ENCODE measurements at places on chromosomes 5 and 9. TPM values are rescaled to one million over a fixed set of nuclear protein-coding genes. Genes with fewer than 3 reads are reported as not detected.

GRCh38 chr9:15289603-15290002 is 17.4 kb downstream of the TTC39B start:
- no peak for DNase-seq

Gene CHSY3
- polyA plus RNA-seq: 0.40 TPM

Gene CCNJL
- 0.42 TPM for polyA plus RNA-seq

DNA sequence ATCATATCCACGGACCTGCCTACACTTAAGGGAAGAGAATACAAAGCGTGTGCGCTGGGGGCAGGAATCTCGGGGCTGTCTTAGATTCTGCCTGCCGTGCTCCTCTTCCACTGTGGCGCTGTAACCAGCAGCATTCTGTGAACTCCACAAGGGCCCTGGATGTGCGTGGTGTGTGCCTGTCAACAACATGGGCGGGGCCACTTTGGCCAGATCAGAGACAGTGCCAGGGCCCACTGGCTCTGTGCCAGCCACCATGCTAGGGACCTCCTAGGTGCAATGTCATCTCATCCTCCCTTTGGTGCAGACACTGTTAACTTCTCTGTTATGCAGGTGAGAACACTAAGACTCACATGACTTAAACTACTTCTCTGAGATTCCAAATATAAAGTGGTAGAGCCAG is 113.7 kb downstream of the COL23A1 start:
- DNase-seq: peak; percentile 88

Gene MCTP1
- polyA plus RNA-seq: 0.67 TPM

Gene SAXO1
- not detected for polyA plus RNA-seq

- no peak for DNase-seq
These were observed 41.6 kb downstream of the GKAP1 start for GRCh38 chr9:83775932-83776331.

- no peak for DNase-seq
These were observed 210.5 kb downstream of the NXNL2 start for GRCh38 chr9:88745276-88746001.

Gene OR1Q1
- not detected for polyA plus RNA-seq

Gene IL33
- polyA plus RNA-seq: 17.4 TPM

DNA sequence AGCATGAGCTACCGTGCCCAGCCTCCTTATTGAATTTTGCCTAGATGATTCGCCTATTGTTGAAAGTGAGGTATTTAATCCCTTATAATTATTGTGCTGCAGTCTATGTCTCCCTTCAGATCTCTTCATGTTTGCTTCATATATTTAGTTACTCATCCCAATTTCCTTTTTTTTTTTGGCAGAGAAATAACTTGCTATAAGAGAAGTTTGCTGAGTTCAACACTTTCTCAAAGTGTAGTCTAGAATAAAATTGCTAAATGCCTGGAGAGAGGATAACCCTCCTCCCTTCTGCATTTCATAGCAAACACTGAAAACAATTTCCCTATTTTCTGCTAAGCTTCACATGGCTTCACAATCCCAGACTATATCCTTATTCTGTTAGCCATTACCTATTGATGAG is 136.6 kb upstream of the CD180 start:
- no peak for DNase-seq

- no peak for DNase-seq
These were observed 20.2 kb downstream of the ARSB start for GRCh38 chr5:78964889-78965288.

DNA sequence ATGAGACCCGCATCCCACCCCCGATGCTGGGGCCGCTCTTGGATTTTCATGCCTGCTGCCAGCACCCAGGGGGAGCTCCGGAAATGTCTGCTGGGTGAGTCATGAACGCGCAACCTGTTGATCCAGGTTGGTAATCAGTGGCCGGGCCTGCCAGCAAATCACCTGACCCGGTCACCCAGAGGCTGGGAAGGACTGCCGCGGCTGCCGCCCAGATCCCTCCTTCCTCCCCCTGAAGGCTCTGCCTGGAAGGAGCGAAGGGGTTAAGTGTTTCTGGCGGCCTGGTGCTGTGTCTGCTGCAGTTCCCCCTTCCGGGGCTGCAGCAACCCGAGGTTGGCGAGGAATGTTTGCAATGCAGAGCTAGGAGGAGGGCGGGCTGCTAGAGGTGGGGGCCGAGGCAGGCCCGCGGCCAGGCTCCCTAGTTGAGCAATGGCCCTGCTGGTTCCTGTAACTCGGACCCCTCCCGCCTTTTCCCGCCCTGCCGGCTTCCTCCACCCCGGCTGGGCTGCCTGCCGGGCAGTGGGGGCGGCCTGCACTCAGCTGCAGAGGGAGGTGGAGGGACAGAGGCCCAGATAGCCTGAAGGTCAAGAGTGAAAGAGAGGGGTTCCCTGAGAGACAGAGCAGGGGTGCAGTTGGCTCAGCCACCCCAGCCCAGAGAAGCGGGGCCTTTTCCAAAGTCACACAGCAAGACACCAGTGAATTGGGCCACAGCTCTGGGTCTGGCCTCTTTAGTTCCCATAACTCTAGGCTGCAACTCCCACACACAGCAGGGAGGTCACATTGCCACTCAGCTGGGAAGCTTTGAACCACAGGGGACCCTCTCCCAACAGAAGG is 156.3 kb upstream of the IER5L start:
- peak; percentile 67 for DNase-seq
